ENCODE measurements at places on chromosomes 16 and 17. TPM values are rescaled to one million over a fixed set of nuclear protein-coding genes. Genes with fewer than 3 reads are reported as not detected.

The GNGT2 gene
- 0.71 TPM for total RNA-seq

The NOMO2 gene
- 99.4 TPM for total RNA-seq

The ATP2A3 gene
- total RNA-seq, result 4.6 TPM

The KLHL10 gene
- not detected for total RNA-seq

The DPH1 gene
- total RNA-seq, result 43.8 TPM

The FBXO39 gene
- total RNA-seq, result not detected

The MT4 gene
- total RNA-seq, result not detected

The PTGES3L gene
- total RNA-seq, result 0.87 TPM

The CNTNAP4 gene
- total RNA-seq, result not detected

The ZNF469 gene
- 7.2 TPM for total RNA-seq

The RPL23 gene
- total RNA-seq, result 2,797 TPM

The NGFR gene
- 1.1 TPM for total RNA-seq

The NXPH3 gene
- 1.5 TPM for total RNA-seq

The HS3ST2 gene
- not detected for total RNA-seq

The PMFBP1 gene
- 0.16 TPM for total RNA-seq

The CSH2 gene
- total RNA-seq, result not detected

The CDK5R1 gene
- total RNA-seq, result 6.1 TPM

The KRTAP2-2 gene
- not detected for total RNA-seq

The MT3 gene
- 0.62 TPM for total RNA-seq

The SMARCD2 gene
- total RNA-seq, result 56.4 TPM

The IKZF3 gene
- total RNA-seq, result not detected

The ITGAL gene
- total RNA-seq, result 0.07 TPM

The TP53TG3 gene
- total RNA-seq, result 0.49 TPM

The IRX3 gene
- total RNA-seq, result 6.5 TPM

The DRC3 gene
- total RNA-seq, result 2.0 TPM

The CEP295NL gene
- total RNA-seq, result 0.32 TPM

The ZNF423 gene
- total RNA-seq, result 0.07 TPM

The AXIN2 gene
- 0.57 TPM for total RNA-seq

The ZPBP2 gene
- total RNA-seq, result not detected

The SERPINF2 gene
- total RNA-seq, result 5.2 TPM

The SLC6A2 gene
- 0.05 TPM for total RNA-seq

The ARL5C gene
- not detected for total RNA-seq

The DPEP3 gene
- not detected for total RNA-seq

The DNAH3 gene
- total RNA-seq, result 0.15 TPM

The OR3A3 gene
- not detected for total RNA-seq

The SPIRE2 gene
- total RNA-seq, result 5.2 TPM

The TSNAXIP1 gene
- total RNA-seq, result 0.60 TPM

The RAI1 gene
- 40.1 TPM for total RNA-seq

The CRHR1 gene
- total RNA-seq, result 0.09 TPM

The CCT6B gene
- total RNA-seq, result 2.0 TPM

The TBC1D3E gene
- total RNA-seq, result not detected

The HBQ1 gene
- total RNA-seq, result 7.3 TPM

The KCNG4 gene
- total RNA-seq, result not detected

The AATK gene
- 0.55 TPM for total RNA-seq

The ASB16 gene
- 0.07 TPM for total RNA-seq

The CCL4L2 gene
- not detected for total RNA-seq

The TMIGD1 gene
- not detected for total RNA-seq

The KCNH6 gene
- not detected for total RNA-seq

The RSPRY1 gene
- total RNA-seq, result 37.2 TPM

The DCUN1D3 gene
- 8.9 TPM for total RNA-seq

The CPHXL2 gene
- total RNA-seq, result not detected

The FXR2 gene
- 47.5 TPM for total RNA-seq

The SOST gene
- total RNA-seq, result 0.03 TPM

The KRT16 gene
- total RNA-seq, result 1.6 TPM

The TMC8 gene
- total RNA-seq, result 0.22 TPM

The HEXIM1 gene
- 46.8 TPM for total RNA-seq

The HOXB7 gene
- total RNA-seq, result 30.9 TPM

The SLFN14 gene
- not detected for total RNA-seq

All from A549 treated with AZD2906 at 1 μM for 4 hours (cell line).